Thoracic aorta (tissue), 2 donors: ENCODE measurements at places on chromosomes 6 and 20.
A peak's percentile ranks its signal among the peaks of the same experiment; 100 is the strongest.

- H3K4me3 ChIP-seq = no peak overlapping the region
- no peaks in the 10 kb centered on the region for H3K4me1 ChIP-seq
- no peak for DNase-seq
- H3K27ac ChIP-seq = no peak overlapping the region
Observed at GRCh38 chr20:51221791-51222408, 199.0 kb upstream of the KCNG1 start.

- no peak overlapping the region for H3K4me3 ChIP-seq
- no peak overlapping the region for H3K27ac ChIP-seq
- no peak for DNase-seq
- no peaks in the 10 kb centered on the region for H3K27me3 ChIP-seq
Observed at GRCh38 chr6:148323344-148323743, 19.3 kb upstream of the SASH1 start.

GRCh38 chr6:106163446-106163965 lies 77.4 kb downstream of the PRDM1 start:
- DNase-seq = no peak
- no peaks in the 10 kb centered on the region for H3K27me3 ChIP-seq
- peaks cover 4% of the 10 kb centered on the region for H3K4me1 ChIP-seq
- H3K36me3 ChIP-seq = no peaks in the 10 kb centered on the region
- no peak overlapping the region for H3K27ac ChIP-seq

GRCh38 chr6:121993362-121993761 lies 406.1 kb upstream of the HSF2 start:
- DNase-seq = no peak
- no peak overlapping the region for H3K27ac ChIP-seq
- no peaks in the 10 kb centered on the region for H3K27me3 ChIP-seq
- H3K4me3 ChIP-seq = no peak overlapping the region

- H3K27me3 ChIP-seq = no peaks in the 10 kb centered on the region
- peak within 1 kb of the TSS; percentile 71 for H3K4me3 ChIP-seq
- H3K4me1 ChIP-seq = peaks cover 2% of the 10 kb centered on the region
- DNase-seq = peak; percentile 8
- H3K36me3 ChIP-seq = peaks cover 20% of the 10 kb centered on the region
Observed at GRCh38 chr6:28124350-28124970, at the start of gene ZSCAN16. Gene ZSCAN16, plus strand, starts transcription at chr6:28124609. Its CDS starts 835 bp downstream, at chr6:28125444.
